ENCODE measurements at places on chromosomes 7 and 10.
A peak's percentile ranks its signal among the peaks of the same experiment; 100 is the strongest.

DNA sequence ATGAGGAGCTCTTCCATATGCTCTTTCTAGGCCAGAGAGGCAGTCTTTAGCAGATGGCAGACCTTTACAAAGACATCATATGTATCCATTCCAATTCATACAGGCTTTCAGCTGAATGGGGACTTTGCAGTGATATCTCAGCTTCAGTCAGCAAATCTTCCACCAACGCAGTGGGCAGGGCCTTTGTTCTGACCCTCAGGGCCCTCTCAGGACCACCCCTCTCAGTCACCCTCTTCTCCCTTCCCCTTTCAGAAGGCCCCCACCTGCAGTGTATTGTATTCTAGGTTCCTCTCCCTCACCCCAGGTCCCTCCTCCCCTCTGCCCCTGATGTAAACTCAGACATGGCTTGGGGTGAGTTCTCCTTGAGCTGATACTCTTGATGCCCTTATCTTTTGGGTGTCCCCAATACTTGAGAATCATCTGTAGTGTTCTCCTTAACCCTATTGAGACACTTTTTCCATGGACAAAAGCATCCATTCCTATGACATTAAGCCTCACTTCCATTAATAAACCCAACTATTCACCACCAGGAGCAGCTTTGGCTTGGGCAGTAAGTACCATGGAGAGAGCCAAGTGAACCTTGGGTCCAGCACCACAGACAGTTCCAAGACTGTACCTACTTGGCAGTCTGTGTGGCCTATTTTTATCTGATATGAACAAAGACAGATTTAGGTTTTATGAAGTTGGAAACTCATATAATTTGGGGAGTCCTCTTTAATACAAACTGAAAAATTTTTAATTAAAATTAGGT lies 62.7 kb downstream of the ADCYAP1R1 start:
- peak; percentile 3 for DNase-seq

DNA sequence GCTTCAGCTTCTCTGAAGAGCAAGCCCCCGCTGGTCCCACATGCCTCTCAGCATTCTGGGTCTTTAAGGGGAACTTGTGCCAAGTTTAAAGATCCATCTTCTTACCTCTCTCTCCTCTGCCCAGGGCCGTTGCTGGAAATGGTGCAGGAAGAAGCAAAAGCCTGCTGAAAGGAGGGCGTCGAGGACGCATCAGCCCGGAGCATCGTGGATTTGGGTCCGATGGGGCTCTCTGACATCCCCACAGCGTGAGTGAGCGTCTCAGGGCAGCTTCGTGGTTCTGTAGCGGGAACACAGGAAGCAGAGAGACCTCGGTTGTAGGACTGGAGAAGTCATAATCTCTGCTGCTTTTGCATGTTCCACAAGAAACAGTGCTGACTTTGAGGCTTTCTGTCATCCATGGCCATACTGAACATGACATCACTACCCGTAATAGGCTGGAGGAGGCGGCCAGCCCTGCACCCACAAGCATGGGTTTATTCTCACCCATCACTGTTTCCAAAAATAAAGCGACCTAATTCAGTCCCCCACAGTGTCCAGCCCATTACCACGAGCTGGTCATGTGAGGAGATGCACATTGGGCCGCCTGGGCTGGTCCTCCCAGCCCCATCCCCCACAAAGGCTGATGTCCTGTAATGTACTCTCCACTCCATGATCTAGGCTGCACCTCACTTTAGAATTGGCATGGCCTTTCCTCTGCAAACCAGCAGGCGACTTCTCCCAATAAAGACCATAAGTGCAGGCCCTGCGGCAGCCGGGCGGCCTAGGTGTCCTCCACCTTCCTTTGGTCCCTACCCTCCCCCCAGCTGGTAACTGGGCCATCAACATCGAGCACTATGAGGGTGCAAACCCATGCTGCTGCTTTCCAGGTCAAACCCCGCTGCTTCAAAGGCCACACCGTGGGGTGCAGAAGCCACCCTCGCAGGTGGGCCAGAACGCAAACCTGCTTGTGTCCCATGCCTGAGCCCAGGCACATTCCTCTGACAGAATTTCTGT lies 276.9 kb downstream of the TNS3 start:
- peak; percentile 68 for DNase-seq

DNA sequence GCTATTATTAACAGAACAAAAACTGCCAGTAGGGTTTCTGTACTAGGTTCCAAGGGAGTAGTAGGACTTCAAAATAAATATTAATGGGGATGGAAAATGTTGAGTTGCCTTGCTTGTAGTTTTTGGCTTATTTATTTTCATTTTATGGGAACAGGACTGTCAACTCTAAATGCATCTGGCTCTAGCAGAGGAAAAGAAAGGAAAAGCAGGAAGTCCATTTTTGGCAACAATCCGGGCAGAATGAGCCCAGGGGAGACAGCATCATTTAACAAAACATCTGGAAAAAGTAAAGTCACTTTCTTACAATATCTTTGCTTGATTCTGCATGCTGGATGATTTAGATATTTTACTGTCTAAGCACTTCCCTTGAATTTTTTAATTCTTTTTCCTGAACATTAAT lies 69.4 kb downstream of the NOC3L start:
- no peak for DNase-seq

GRCh38 chr7:26284477-26284876 lies 7.2 kb upstream of the SNX10 start:
- no peak for DNase-seq

GRCh38 chr7:77354914-77355313 lies 61.2 kb downstream of the GSAP start:
- no peak for DNase-seq

- DNase-seq: no peak
These were observed 11.5 kb upstream of the SH2D4B start for GRCh38 chr10:80526218-80526617.
